ENCODE measurements at places on chromosomes 12 and 14. TPM values are rescaled to one million over a fixed set of nuclear protein-coding genes. Genes with fewer than 3 reads are reported as not detected.
A peak's percentile ranks its signal among the peaks of the same experiment; 100 is the strongest.

Gene RPGRIP1
- 0.32 TPM for total RNA-seq

DNA sequence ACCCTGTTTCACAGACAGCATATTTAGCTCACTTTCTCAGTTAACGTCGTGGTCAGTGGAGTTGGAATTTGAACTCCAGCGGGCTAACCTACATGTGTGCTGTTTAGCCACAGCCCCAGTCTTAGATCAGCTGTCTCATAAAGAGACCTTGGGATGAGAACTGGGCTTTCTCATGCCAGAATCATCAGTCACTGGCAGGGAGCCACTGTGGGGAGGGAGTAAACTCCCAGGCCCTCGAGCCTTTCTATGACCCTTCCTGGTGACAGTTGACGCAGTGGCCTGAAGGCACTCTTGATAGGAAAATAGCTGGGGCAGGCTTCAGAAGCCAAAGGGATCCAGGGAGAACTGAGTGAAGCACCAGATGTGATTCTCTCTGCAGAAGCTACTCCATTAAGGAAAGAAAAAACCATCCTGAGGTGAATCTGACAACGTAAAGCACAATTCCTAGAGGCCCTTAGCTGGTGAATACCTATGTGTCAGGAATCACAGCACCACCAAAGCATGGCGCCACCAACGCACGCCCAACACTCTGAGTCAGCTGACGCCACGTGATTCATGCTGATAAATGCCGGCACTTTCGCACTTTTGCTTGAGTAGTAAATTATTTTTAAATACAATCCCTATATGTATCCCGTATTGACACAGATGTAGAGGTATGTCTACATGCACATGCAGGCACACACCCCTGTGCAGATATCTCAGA is 279.6 kb upstream of the TMEM132C start:
- H3K4me1 ChIP-seq: no peaks in the 10 kb centered on the region
- no peaks in the 10 kb centered on the region for H3K36me3 ChIP-seq
- H3K27ac ChIP-seq: no peak overlapping the region
- H3K4me3 ChIP-seq: no peak overlapping the region

GRCh38 chr14:44341116-44341515 is 166.0 kb downstream of the FSCB start:
- no peak for DNase-seq
- no peak overlapping the region for H3K27ac ChIP-seq
- no peak overlapping the region for H3K4me3 ChIP-seq
- H3K36me3 ChIP-seq: no peaks in the 10 kb centered on the region

DNA sequence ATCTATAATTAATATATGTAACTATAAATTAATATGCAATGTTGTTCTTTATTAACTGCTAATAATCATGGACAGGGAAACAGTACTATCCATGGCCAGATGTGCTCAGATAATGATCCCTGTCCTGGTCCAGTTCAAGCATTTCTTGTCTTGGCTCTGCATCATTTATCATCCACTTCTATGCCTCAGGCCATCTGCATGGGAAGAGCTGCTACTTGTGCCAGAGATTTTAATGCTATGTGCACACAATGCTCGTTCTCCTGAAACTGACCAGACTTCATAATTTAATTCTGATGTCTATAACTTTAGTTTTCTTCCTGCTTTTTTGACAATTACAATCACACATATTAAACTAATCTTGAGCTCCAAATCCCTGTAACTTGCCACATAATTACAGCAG is 11.2 kb upstream of the TMX1 start:
- no peaks in the 10 kb centered on the region for H3K27me3 ChIP-seq
- H3K4me1 ChIP-seq: no peaks in the 10 kb centered on the region
- no peak overlapping the region for H3K27ac ChIP-seq
- DNase-seq: no peak

Gene ADAM21
- total RNA-seq: not detected

DNA sequence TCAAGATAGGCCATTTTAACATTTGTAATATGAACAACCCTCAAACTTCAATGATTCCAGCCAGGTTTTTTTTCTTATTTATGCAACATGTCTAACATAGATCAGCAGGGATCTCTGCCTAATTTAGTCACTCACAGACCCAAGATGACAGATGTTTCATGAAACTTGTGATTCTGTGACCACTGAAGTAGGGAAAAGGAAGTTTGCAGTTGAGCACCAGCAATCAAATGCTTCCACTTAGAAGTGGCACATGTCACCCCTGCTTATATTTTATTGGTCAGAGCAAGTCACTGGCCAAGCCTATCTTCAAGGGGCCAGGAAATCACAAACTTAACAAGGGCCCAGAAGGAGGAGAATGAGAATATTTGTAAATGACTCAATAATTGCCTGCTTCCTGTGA is 150.6 kb downstream of the BCAT1 start:
- no peak overlapping the region for H3K27ac ChIP-seq
- no peaks in the 10 kb centered on the region for H3K36me3 ChIP-seq
- no peak for DNase-seq

Gene STAC3
- 1.2 TPM for total RNA-seq

DNA sequence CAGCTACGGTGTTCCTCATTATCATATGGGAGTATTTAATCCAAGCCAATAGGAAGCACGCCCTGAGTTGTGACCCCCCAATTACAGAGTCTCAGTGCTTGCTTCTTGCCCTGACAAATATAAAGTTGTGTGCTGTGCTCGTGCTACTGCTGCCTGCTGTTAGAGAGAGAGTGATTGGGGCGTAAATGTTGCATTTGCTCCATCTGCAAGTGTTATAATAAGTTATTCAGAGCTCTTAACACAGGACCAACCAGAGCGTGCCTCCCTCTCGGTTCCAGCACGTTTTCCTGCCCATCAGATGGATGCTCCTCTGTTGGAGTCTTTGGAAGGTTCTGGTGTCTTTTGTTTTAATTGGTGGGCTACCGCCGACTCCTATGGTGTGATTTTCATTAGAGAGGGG is 81.4 kb downstream of the TESC start:
- H3K4me1 ChIP-seq: no peaks in the 10 kb centered on the region
- no peak for DNase-seq
- H3K4me3 ChIP-seq: no peak overlapping the region
- no peak overlapping the region for H3K27ac ChIP-seq

- peaks cover 90% of the 10 kb centered on the region for H3K4me1 ChIP-seq
- H3K4me3 ChIP-seq: no peak overlapping the region
- DNase-seq: no peak
- no peak overlapping the region for H3K27ac ChIP-seq
- H3K27me3 ChIP-seq: no peaks in the 10 kb centered on the region
- H3K36me3 ChIP-seq: peaks cover 2% of the 10 kb centered on the region
Measured at GRCh38 chr12:45969084-45969483, 21.3 kb downstream of the SCAF11 start.

GRCh38 chr12:72173974-72174373 is 98.2 kb upstream of the TRHDE start:
- H3K4me1 ChIP-seq: no peaks in the 10 kb centered on the region
- no peak for DNase-seq

Gene SMIM41
- total RNA-seq: not detected

- H3K36me3 ChIP-seq: no peaks in the 10 kb centered on the region
- H3K4me1 ChIP-seq: no peaks in the 10 kb centered on the region
- H3K27ac ChIP-seq: no peak overlapping the region
- H3K4me3 ChIP-seq: no peak overlapping the region
- no peak for DNase-seq
Measured at GRCh38 chr14:56247495-56248200, 129.4 kb downstream of the PELI2 start.

GRCh38 chr12:90945070-90945649 is 9.8 kb downstream of the CCER1 start:
- no peaks in the 10 kb centered on the region for H3K27me3 ChIP-seq
- H3K4me3 ChIP-seq: no peak overlapping the region
- no peak for DNase-seq

- H3K4me1 ChIP-seq: no peaks in the 10 kb centered on the region
- no peaks in the 10 kb centered on the region for H3K36me3 ChIP-seq
- H3K27ac ChIP-seq: no peak overlapping the region
- H3K4me3 ChIP-seq: no peak overlapping the region
Measured at GRCh38 chr14:69822456-69822855, 25.4 kb upstream of the SLC10A1 start.

DNA sequence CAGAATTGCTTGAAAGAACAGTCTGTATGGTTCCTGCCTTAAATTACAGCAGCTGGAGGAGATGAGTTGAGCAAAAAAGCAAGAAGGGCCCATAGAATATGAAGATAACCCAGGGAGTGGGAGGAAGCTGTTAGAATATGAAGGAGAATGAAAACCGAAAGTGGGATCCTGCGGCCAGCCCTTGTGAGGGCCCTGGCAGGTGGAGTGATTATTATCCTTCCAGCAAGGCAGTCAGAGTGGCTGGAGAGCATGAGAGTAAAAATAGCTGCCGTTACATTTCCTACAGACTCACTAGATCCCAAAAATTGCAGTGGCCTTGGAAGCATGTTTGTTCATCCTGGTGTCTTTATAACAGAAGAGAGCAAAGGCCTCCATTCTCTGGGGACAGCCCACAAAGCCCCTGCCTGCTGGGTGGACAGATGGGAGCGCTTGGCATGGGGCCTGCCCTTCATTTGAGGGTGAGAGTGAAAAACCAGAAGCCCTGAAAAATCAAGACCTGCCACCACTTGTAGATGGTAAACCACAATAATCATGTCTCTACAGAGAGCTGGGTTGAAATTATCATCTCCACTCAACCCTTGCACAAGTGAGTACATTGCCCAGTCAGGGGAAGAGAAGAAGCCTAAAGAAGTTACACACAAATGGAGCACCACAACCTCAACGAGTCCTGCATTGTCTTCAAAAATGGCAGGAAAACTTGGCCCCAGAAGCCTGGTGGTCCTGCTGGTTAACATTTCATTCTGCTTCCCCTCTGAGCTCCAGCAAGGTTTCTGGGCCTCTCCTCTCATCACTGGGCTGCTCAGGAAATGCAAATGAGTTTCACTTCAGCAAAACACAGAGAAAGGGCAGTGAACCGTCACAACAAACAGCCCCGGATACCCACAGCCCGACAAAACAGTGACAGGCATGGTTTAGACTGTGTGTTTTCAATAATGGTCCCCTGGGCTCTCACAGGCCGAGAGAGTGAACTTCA is 20.5 kb downstream of the ZDHHC22 start:
- H3K4me1 ChIP-seq: peaks cover 58% of the 10 kb centered on the region
- H3K27me3 ChIP-seq: peaks cover 9% of the 10 kb centered on the region
- no peak overlapping the region for H3K4me3 ChIP-seq
- no peak for DNase-seq
- peaks cover 36% of the 10 kb centered on the region for H3K36me3 ChIP-seq
- peak overlapping the region; percentile 77 for H3K27ac ChIP-seq

DNA sequence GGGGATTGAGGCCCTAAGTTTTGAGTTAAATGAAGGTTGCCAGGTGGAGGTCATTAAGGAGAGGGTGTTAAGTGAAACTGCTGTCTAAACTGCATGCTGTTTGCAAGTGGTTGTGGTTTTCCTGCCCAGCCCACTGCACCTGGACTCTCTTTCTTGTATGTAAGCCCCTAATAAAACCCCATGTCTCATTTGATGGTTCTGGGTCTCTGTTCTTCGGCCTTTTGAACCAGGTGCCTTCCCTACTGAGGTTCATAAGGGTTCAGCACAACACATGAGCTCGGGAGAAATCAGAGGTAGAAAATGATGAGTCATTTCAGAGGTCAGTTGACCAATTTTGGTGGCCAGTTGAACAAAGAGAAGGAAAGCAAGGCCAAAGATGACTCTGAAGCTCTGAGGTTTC is 382.5 kb downstream of the RPS29 start:
- H3K27ac ChIP-seq: no peak overlapping the region
- no peaks in the 10 kb centered on the region for H3K4me1 ChIP-seq
- H3K4me3 ChIP-seq: no peak overlapping the region
- no peaks in the 10 kb centered on the region for H3K27me3 ChIP-seq
